Naive thymus-derived CD8-positive, alpha-beta T cell (primary cell): ENCODE measurements at places on chromosomes 3 and 15.
A peak's percentile ranks its signal among the peaks of the same experiment; 100 is the strongest.

DNA sequence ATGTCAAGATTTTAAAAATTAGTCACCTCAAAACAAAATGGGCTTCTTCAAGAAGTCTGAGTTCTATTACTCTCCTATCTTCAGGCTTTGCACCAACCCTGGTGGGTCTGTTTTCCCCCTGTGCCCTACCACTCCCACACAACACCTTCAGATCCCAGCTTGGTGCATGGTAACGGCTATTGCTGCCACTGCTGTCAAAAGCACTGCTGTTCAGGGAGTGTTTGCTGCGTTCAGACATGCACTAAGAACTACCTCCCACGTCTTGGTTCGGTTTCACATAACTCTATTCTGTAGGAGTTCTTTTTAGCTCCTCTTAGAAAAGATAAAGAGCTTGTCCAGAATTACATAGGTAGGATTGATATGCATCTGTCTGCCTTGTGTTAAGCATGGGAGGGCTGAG is 799.2 kb downstream of the NR2F2 start:
- H3K4me3 ChIP-seq = no peak overlapping the region
- peaks cover 5% of the 10 kb centered on the region for H3K36me3 ChIP-seq
- no peak for DNase-seq

GRCh38 chr3:140459462-140459861 is 218.4 kb upstream of the TRIM42 start:
- H3K27me3 ChIP-seq = peaks cover 2% of the 10 kb centered on the region
- H3K27ac ChIP-seq = no peak overlapping the region
- H3K36me3 ChIP-seq = no peaks in the 10 kb centered on the region
- no peaks in the 10 kb centered on the region for H3K4me1 ChIP-seq
- H3K4me3 ChIP-seq = no peak overlapping the region
- DNase-seq = no peak

GRCh38 chr3:155805204-155805801 is 775 bp downstream of the C3orf33 start:
- peak overlapping the region; percentile 88 for H3K4me3 ChIP-seq
- peak overlapping the region; percentile 93 for H3K27ac ChIP-seq
- peaks cover 19% of the 10 kb centered on the region for H3K36me3 ChIP-seq
- H3K27me3 ChIP-seq = peaks cover 5% of the 10 kb centered on the region

GRCh38 chr3:46297658-46298423 is 55.6 kb downstream of the CCR3 start:
- H3K27me3 ChIP-seq = no peaks in the 10 kb centered on the region
- no peak overlapping the region for H3K27ac ChIP-seq
- no peak overlapping the region for H3K4me3 ChIP-seq
- peaks cover 63% of the 10 kb centered on the region for H3K4me1 ChIP-seq
- no peak for DNase-seq
- no peaks in the 10 kb centered on the region for H3K36me3 ChIP-seq

GRCh38 chr15:92448370-92448769 is 54.7 kb downstream of the ST8SIA2 start:
- no peaks in the 10 kb centered on the region for H3K36me3 ChIP-seq
- no peak overlapping the region for H3K4me3 ChIP-seq
- DNase-seq = no peak
- H3K27ac ChIP-seq = no peak overlapping the region
- H3K27me3 ChIP-seq = peaks cover 18% of the 10 kb centered on the region
- no peaks in the 10 kb centered on the region for H3K4me1 ChIP-seq

DNA sequence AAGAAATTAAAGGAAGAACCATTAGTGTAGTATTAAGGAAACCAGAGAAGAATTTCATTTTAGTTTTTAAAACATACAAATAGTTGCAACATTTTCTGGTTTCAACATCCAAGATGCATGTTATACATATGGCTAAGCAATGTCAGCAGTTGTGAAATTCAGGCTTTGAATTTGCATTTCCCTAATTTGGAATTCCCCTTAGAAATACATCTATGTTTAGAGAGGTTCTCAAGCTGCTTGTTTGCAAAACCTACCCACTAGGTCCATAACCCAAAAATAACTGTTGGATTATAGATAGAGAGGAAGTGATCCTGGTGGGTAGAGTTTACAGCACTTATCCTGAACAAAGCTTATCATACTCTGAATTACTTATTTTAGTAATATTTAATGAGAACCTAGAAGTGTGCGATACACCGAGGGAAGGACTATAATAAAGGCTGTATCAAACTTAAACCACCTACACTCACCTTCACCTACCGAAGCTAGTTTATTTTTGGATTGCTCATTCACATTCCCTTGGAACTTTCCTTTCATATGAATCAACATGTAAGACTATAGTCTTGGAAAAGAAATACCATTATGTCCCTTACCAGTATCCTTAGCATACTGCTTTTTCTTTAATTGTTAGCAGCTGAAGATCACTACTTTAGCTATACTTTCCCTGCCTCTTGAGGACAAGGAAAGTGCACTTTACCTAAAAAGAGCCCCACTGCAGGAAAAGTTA is 60.6 kb downstream of the CHAC1 start:
- no peak overlapping the region for H3K27ac ChIP-seq
- no peak overlapping the region for H3K4me3 ChIP-seq
- no peaks in the 10 kb centered on the region for H3K27me3 ChIP-seq
- no peaks in the 10 kb centered on the region for H3K36me3 ChIP-seq

DNA sequence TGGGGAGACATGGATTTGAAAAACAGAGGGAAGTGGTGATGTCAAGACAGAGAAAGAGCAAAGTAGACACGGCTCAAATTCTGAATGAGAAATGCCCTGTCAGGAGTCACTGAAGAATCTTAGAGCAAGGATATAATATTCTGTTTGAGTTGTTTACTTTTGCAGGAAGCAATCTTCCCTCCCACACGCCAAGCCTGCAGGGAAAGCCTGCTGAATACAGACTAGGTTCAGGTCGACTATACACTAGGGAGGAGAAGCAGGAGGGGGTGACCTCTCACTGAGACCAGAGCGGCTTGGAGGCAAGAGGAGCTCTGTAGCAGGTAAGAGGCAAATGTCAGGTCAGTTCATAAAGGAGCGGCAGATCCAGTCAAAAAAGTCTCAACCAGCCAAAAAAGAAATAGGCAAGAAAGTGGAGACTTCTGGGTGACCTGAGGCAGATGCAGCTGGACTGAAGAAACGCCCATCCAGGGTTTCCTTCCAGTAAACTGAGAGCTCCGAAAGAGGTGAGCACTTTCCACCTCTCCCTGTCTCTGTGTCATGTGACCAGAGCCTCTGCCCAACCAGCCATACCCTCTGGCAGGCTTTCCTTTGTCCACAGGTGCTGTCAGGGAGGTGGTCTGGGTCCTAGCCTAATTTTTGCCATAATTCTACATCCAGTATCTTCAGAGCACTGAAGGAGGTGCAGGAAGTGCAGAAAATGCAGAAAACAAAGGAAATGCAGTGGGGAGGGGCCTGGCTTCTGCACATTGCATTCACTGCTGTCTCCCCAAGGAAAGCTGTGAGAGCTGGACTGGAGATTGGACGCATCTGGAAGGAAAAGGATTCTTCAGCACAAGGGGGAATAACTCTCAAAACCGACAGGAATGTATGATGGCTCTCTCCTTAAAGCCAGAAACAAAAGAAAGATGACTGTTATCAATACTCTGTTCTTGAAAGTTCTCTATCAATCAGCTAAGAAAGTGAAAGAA is 37.8 kb upstream of the CTXND1 start:
- H3K4me3 ChIP-seq = no peak overlapping the region
- H3K4me1 ChIP-seq = peaks cover 4% of the 10 kb centered on the region
- H3K27me3 ChIP-seq = peaks cover 45% of the 10 kb centered on the region
- no peaks in the 10 kb centered on the region for H3K36me3 ChIP-seq
- no peak for DNase-seq
- no peak overlapping the region for H3K27ac ChIP-seq

- H3K4me1 ChIP-seq = peaks cover 6% of the 10 kb centered on the region
- no peak overlapping the region for H3K27ac ChIP-seq
- no peaks in the 10 kb centered on the region for H3K36me3 ChIP-seq
- H3K27me3 ChIP-seq = no peaks in the 10 kb centered on the region
- no peak overlapping the region for H3K4me3 ChIP-seq
These were observed 81.0 kb upstream of the LMCD1 start for GRCh38 chr3:8420612-8421011.

DNA sequence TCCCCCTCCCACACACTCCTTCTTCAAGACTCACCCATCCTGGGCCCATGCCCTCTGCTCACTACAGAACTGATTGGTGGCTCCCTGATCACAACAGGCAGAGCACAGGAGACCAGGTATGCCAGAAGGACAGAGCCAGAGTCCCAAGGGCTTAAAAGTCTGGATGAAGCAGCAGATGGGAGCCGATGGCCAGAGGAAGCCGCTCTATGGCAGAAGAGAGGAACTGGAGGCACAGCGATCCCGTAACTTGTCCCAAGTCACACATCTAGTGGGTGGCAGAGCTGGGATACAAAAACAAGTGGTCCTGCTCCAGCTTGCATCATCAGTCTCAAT is 20.7 kb downstream of the ITGA11 start:
- no peak overlapping the region for H3K4me3 ChIP-seq
- no peaks in the 10 kb centered on the region for H3K36me3 ChIP-seq
- no peak overlapping the region for H3K27ac ChIP-seq
- H3K27me3 ChIP-seq = no peaks in the 10 kb centered on the region
- H3K4me1 ChIP-seq = no peaks in the 10 kb centered on the region

GRCh38 chr15:58086491-58086890 is 21.0 kb upstream of the ALDH1A2 start:
- no peaks in the 10 kb centered on the region for H3K4me1 ChIP-seq
- H3K36me3 ChIP-seq = no peaks in the 10 kb centered on the region
- DNase-seq = no peak

- peaks cover 48% of the 10 kb centered on the region for H3K4me1 ChIP-seq
- H3K27ac ChIP-seq = no peak overlapping the region
- no peak overlapping the region for H3K4me3 ChIP-seq
These were observed 27.7 kb upstream of the IL20RB start for GRCh38 chr3:136929977-136930670.

DNA sequence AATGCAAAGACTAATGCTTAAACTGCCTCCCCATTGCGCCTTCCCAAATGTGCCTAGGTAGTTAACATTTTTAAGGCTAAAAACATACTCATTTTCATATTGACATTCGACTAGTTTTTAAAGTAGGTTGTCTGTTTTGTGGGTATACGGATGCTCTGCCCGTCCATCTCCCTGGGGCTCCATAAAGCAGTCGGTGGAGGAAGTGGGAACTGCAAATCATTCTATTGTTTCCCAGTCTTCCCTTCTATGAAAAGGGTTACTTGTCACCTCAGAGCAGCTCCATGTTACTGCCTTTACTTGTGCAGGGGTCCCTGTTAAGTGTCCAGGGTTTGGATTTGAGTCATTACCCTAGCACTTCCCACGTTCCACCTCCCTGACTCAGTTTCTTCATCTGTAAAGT is 10.9 kb downstream of the CHCHD6 start:
- DNase-seq = no peak
- no peaks in the 10 kb centered on the region for H3K27me3 ChIP-seq
- H3K27ac ChIP-seq = no peak overlapping the region
- peaks cover 26% of the 10 kb centered on the region for H3K4me1 ChIP-seq
- no peak overlapping the region for H3K4me3 ChIP-seq

DNA sequence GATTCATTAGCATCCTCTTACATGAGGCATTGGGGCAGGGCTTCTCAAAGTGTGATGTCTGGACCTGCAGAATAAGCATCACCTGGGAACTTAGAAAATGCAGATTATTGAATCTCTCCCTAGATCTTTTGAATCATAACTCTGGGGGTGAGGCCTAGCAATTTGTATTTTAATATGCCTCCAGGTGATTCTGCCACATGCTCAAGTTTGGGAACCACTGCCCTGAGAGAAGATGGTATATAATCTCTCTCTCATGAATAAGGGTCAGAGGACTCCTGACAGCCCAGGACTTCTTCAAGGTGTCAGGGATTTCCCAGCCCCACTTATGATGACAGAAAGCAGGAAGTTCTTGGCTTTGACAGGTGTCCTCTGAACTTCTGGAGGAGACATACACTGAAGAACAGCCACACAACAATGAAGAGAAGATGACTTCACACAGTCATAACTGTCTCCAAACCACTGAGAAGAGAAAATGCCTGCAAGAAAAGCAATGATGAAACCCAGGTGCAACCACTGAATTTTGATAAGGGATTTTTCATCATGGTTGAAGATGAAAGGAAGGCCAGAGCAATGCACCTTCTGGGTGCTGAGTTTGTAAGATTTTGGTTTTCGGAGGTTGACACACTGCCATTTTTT is 211.9 kb upstream of the MRPL3 start:
- H3K27ac ChIP-seq = no peak overlapping the region
- no peak overlapping the region for H3K4me3 ChIP-seq
- DNase-seq = no peak
- no peaks in the 10 kb centered on the region for H3K27me3 ChIP-seq

- H3K36me3 ChIP-seq = no peaks in the 10 kb centered on the region
- no peaks in the 10 kb centered on the region for H3K27me3 ChIP-seq
- no peak overlapping the region for H3K27ac ChIP-seq
- H3K4me3 ChIP-seq = no peak overlapping the region
- no peaks in the 10 kb centered on the region for H3K4me1 ChIP-seq
- DNase-seq = no peak
These were observed 242.0 kb downstream of the NEK10 start for GRCh38 chr3:27127195-27127594.

GRCh38 chr3:161388855-161389254 is 17.5 kb upstream of the SPTSSB start:
- peaks cover 33% of the 10 kb centered on the region for H3K27me3 ChIP-seq
- H3K27ac ChIP-seq = no peak overlapping the region
- H3K4me3 ChIP-seq = no peak overlapping the region
- DNase-seq = no peak
- peaks cover 2% of the 10 kb centered on the region for H3K36me3 ChIP-seq

DNA sequence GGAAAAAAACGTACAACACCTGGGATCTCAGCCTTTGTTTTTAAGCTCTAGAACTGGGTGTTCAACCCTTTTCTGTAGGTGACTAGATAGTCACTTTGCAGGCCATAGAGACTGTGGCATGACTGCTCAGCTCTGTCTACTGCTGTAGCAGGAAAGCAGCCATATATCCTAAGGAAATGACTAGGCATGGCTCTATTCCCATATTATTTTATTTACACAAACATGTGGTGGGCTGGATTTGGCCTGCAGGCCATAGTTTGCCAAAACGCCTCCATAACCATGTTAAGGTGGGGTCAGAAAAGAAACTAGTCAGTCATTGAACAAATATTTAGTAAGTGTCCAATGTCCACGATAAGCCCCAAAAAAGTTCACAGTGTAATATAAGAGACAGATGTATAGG is 452.5 kb downstream of the MCTP2 start:
- H3K36me3 ChIP-seq = no peaks in the 10 kb centered on the region
- H3K4me1 ChIP-seq = no peaks in the 10 kb centered on the region
- no peak overlapping the region for H3K4me3 ChIP-seq

- H3K36me3 ChIP-seq = peaks cover 51% of the 10 kb centered on the region
- no peak for DNase-seq
- H3K27me3 ChIP-seq = no peaks in the 10 kb centered on the region
- H3K27ac ChIP-seq = no peak overlapping the region
These were observed 18.7 kb downstream of the USF3 start for GRCh38 chr3:113677737-113678136.

DNA sequence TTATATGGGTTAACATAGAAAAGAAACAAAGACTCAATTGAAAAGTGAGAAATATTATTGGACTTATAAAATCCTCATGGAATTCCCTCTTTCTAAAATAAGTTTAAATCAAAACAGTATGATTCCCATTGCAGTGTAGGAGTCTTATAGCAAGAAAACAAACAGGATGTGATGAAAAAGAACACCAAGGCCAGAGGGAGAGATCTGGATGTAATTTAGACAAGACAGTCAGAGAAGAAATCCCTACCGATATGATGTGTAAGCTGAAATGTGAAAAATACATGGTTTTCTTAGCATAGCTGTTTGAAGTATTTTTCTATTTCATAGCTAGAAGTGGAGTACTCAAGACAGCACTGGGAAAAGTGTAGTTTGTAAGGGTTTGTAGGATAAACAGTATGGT is 521.5 kb downstream of the RSL24D1 start:
- H3K27ac ChIP-seq = no peak overlapping the region
- no peaks in the 10 kb centered on the region for H3K27me3 ChIP-seq
- H3K36me3 ChIP-seq = peaks cover 2% of the 10 kb centered on the region
- H3K4me3 ChIP-seq = no peak overlapping the region
